ENCODE measurements at places on chromosomes 2 and 18.

- no peak for DNase-seq
Measured at GRCh38 chr2:211846714-211847113, 691.9 kb downstream of the ERBB4 start.

- no peak for DNase-seq
Measured at GRCh38 chr18:42047721-42048120, 92.7 kb downstream of the PIK3C3 start.

DNA sequence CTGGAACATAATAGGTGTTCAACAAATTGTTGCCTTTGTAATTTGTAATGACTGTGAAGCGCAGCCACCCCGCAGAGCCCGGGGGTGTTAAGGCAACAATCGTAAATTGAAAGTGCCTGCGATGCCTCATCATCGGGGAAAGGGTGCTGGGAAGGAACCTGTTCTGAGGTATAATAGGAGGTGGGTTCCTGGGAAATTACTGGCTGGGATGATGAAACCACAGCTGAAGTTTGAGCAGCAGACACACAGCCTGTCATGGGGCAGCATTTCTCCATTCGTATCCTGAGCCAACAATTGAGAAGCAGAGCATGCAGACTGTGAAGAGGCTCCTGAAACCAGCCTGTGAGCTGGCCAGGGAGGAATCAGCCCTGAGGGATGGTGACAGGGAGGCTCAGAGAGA, 404.0 kb upstream of the MYT1L start:
- DNase-seq = no peak

DNA sequence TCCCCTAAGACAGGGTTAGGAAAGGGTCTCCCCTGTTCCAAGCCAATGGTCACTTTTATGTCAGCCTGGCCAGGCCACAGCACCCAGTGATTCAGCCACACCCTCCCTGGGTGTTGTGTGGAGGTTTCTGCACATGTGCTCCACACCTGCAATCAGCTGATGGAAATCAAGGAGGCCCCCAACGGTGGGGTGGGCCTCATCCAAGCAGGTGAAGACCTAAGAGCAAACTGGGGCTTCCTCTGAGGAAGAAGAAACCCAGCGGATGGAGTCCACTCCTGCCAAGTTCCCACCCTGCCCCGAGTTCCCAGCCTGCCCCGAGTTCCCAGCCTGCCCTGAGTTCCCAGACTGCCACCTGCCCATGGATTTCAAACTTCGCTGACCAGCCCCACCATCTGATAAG, 55.4 kb downstream of the KIF1A start:
- DNase-seq = no peak

DNA sequence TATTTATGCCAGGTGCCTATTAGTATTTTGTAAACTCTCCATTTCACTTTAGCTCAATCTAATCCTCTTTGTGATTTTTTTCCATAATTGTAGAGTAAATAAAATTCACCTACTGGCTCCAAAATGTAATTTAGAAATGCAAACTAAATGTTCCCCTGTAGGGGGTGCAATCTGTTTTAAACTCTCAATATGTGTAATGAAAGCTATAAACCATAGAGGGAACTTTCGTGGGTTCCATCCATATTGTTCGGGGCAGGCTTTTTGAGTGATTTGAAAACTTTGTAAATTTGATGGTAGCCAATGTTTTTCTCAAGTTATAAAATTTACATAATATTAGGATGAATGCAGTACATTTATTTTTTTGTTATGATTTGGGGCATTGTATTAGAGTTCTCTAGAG, 49.4 kb downstream of the TSPYL6 start:
- DNase-seq = no peak

DNA sequence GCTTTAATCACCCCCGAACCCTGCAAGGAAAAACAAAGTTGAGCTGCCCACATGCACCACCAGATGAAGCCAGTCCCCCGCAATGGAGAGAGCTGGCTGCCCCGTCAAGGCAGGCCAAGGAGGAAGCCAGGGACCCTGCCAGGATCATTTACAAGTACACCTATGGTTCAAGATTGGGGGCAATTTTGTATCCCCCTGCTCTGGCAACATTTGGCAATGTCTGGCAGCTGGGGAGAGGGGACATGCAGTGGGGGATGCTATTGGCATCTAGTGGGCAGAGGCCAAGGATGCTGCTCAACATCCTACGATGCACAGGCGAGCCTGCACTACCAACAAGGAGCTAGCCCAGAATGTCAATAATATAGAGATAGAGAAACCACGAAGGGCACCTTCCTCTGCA, 1.9 kb downstream of the ACTR1B start:
- DNase-seq = no peak

- no peak for DNase-seq
Measured at GRCh38 chr2:190546734-190547133, 12.2 kb upstream of the NEMP2 start.

- DNase-seq = no peak
Measured at GRCh38 chr18:55237660-55238059, 278.4 kb upstream of the CCDC68 start.

- DNase-seq = no peak
Measured at GRCh38 chr2:29405266-29405665, 290.1 kb downstream of the CLIP4 start.

DNA sequence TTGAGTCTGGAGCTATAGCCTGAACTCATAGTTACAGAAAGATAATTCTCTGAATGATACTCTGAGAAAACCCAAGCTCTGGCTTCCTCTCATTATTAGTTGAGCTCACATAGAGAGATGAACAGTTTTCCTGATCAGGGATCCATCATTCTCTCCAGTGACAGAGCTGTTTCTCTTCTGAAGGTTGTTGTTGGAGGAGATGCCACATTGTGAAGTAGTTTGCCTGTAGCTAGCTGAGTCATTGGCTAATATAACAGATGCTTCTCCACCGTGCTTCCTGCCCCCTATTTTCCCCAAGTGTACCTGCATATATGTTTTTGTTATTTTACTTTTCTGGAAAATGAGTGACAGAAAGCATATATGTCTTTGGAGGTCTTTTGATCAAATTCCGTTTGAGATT, 64.6 kb downstream of the OSBPL6 start:
- DNase-seq = no peak

- no peak for DNase-seq
Measured at GRCh38 chr18:61474341-61474740, 141.1 kb downstream of the CDH20 start.

GRCh38 chr2:13193075-13193474, 476.3 kb downstream of the TRIB2 start:
- no peak for DNase-seq

- DNase-seq = no peak
Measured at GRCh38 chr18:49500201-49500921, 13.3 kb upstream of the C18orf32 start.

DNA sequence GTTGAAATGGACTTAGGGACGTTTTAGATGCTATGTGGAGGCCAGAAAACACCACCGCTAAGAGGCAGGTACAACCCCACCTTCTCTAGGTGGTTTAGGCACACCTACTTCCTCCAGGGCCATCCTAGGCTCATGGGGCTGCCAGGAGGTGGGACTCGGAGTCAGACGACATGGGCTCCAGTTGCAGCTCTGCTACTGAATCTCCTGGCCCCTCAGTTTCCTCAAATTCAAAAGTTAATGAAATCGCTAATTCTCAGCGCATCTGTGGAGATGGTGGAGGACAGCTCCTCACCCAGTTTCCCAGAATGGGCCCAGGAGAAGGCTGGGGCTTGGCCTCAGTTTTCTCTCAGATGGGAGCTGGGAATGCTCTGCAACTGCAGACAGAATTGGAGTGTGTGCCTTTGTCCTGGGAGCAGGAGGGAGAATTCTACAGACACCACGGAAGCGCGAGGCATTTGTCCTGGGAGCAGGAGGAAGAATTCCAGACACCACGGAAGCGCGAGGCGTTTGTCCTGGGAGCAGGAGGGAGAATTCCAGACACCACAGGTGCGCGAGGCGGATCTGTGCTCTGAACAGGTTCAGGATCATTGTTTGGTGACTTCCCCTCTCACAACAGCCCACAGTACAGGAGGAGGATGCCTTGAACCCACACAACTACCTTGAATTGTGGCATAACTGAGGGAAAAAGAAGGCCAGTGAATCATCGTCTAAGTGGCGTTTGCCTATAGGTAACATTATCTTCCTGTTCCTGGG, 103.7 kb upstream of the PXDN start:
- DNase-seq = no peak

GRCh38 chr2:111905990-111906735, 7.8 kb downstream of the MERTK start:
- no peak for DNase-seq

GRCh38 chr18:34802959-34803358, 92.9 kb downstream of the DTNA start:
- DNase-seq = no peak

GRCh38 chr2:18413676-18414396, 146.6 kb downstream of the RDH14 start:
- no peak for DNase-seq

DNA sequence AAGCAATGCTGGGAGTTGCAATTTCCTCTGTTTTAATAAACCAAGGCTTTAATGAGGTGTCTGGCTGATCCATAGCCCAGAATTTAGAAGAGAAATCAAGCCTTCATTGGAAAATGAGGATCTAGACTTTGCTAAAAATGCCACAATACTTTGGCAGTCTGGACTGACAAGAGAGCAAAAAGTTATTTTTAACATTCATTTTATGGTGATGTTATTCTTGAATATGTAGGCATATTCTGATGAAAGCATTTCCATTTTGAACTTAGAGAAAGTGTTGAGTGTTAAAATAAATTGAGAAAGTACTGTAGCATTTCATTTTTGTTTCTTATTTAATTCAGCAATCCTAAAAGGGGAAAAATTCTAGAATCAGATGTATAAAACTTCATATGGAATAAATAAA, 151.8 kb upstream of the HNMT start:
- DNase-seq = no peak

DNA sequence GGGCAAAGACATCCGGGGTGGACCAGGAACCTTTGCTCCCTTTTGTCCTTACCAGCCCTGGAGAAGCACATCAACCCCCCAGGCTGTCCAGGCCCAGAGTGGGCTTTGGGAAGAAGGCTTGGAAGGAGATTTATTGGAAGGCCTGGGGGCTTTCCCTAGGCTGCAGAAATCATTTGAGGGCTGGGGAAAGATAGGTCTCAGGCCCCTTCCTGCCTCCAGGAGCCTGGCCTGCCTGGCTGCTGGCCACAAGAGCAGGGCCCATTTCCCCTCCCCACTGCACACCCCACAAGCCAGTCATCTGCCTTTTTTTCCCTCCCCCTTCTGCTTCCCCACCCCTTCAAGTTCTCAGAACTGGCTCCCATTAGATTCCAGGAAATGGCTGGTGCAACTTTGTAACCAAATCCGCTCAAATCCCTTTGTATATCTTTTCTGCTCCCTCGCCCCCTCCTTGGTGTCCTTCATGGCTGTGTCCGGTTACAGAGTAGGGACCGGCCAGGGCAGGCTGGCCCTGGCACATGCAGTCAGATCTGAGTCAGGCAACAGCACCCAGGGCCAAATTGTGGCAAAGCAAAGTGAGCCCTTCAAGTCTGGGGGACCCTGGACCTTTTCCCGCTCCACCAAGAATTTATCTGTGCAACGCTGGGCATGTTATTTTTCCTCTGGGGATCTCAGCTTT, 20.8 kb upstream of the TNP1 start:
- peak; percentile 9 for DNase-seq

DNA sequence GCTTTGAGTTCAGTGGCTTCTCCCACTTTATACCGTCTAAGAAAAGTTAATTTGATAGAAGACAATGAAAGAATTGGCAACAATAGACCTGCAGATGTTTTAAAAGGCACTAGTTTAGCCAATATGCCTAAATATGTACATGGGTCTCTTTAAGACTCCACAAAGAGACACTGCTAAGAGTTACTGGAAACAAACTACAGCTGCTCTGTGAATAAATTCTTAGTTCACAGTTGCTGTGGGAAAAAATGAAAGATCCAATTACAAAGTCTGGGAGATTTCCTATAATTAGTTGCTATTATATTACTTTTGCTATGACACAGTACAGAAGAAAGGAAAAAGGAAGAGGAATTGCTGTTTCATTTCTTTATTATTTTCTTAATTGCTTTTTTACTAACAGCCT, 34.3 kb downstream of the SCN9A start:
- no peak for DNase-seq

GRCh38 chr2:222440673-222441422, 16.5 kb downstream of the SGPP2 start:
- no peak for DNase-seq

GRCh38 chr2:121137571-121137970, 147.4 kb downstream of the TFCP2L1 start:
- no peak for DNase-seq

GRCh38 chr18:63488160-63488559, 11.4 kb downstream of the SERPINB5 start:
- no peak for DNase-seq

- DNase-seq = no peak
Measured at GRCh38 chr2:3536682-3537632, 17.6 kb upstream of the ADI1 start.

DNA sequence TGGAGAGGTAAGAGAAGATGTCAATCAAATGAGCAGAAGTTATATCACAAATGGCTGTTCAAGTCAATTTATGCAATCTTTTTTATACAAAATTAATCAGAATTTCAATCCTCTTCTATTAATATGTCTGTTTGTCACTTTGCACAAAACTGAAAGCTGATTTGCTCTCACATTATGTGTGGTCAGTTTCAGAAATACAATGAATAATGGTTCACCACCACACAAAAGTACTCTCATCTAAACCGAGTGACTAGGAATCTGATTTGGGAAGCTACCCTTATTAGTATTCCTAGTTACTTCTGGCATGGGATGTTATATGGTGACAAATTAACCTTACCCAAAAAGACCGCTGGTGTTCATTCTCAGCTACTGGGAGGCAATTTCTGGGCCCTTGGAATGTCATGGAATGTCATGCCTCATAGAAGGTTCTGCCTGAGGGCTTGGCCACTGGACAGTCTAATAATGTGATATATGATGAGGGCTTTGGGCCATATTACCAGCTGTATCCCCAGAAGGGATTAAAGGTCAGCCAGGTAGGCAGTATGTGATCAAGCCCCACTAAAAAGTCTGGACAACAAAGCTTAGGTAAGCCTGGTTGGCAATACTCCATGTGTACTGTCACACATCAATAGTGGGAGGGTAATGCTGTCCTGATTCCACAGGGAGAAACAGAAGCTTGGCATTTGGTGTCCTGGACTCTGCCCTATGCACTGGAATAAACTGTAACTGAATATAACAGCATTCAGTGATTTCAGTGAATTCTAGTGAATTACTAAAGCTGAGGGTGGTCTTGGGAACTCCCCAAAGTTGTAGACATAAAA, 113.2 kb downstream of the PIGN start:
- no peak for DNase-seq

DNA sequence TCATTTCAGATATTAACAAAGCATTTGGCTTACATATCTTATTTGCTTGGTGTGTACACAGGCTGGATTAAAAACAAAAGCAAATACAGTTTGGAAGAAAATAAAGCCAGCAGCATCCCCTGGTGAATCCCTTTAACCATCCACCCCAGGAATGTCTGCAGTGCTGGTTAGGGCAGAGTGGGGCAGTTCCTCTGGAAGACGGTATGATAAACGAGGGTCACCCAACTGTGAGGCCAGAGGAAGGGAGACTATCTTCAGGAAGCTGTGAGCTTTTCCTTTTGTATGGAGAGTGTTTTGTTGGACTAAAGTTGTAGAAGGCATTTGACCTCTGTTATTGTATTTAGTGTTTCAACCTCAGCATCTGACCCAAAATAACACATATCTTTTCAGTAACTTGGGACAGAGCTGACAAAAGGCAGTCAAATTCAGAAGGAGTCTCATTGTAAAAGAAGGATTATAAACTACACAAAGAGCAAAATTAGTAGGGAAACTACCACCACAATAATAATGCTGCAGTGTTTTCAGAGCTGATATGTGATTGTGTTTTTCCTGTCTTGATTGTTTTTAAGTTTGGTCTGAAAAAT, 159.1 kb downstream of the FMNL2 start:
- DNase-seq = no peak

Data from stimulated activated naive CD8-positive, alpha-beta T cell treated with anti-CD3 and anti-CD28 coated beads, Interleukin-15, Interleukin-2, amounts not matched to agents 100 U/mL and 50 U/mL, for 24 hours (primary cell).